ENCODE measurements at places on chromosomes 6 and 20. TPM values are rescaled to one million over a fixed set of nuclear protein-coding genes. Genes with fewer than 3 reads are reported as not detected.

The OR2B6 gene
- not detected for total RNA-seq

The CGA gene
- total RNA-seq: not detected

The MOG gene
- not detected for total RNA-seq

The CCN2 gene
- total RNA-seq: not detected

Data from activated CD4-positive, alpha-beta T cell treated with anti-CD3 and anti-CD28 coated beads, Interleukin-2, amount 10 ng/mL, durations not matched to agents 7 days and 5 days (primary cell).